ENCODE measurements at places on chromosomes 1 and 21. TPM values are rescaled to one million over a fixed set of nuclear protein-coding genes. Genes with fewer than 3 reads are reported as not detected.

The RPE65 gene
- total RNA-seq = not detected

The CCDC24 gene
- 1.5 TPM for total RNA-seq

DNA sequence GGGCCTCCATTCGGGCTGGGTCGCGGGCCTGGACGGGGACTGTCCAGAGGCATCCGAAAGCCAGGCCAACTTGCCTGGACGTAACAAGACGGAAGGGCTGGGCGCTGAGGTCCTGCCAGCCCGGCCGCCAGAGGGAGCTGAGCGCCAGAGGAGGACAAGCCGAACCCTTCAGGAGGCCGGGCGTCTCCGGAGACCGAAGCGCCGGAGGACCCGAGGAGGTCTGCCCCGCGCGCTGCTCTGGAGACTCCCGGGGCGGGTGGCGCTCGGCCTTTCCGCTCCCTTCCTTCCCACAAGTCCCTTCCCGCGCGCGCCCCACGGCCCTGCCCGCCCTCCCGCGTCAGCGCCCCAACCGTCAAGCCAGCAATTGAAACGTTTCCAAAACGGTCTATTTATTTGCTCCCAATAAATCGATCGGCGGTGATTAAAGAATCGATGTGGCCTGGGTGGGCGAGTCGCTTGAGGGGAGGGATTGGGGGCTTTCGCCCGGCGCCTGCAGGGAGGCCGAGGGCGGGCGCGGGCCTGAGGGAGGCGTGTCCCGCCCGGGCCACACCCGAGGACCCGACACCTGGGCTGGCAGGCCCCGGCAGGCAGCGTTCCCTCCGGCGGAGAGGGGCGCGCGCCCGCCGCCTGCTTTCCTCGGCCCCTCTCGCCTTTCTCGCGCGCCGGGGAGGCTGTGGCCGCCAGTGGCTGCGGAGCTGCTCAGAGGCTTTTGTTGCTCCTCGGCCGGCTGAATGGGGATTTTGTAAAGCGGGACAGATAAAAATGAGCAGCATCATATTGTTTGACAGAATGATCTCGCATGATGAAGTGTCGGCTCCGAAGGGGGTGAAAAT is 5.2 kb upstream of the FOXD3 start:
- peak; percentile 35 for DNase-seq

GRCh38 chr21:25961042-25961441 is 209.5 kb downstream of the APP start:
- DNase-seq = no peak

- DNase-seq = no peak
These were observed 3.2 kb upstream of the ARPC5 start for GRCh38 chr1:183638649-183639387.

- DNase-seq = no peak
These were observed 646.2 kb downstream of the SMYD3 start for GRCh38 chr1:245860657-245861544.

- DNase-seq = no peak
These were observed 104.7 kb upstream of the KIAA0040 start for GRCh38 chr1:175297291-175297690.

DNA sequence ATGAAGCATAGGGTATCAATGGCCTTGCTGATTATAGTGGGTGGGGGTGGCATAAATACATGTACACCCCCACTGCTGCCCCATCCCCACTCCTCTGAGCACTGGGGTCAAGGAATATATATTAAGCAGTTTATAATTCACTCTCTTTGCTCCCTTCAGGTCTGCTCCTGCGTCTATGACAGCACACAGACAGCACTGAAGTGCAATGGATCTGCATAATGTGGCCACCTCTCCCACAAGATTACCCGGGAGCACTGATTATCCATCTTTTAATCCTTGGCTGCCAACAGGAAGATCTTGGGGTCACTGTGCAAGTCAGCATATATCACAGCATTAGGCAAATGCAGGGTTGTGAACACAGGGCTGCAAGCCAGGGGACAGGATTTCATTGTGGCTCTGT is 19.3 kb downstream of the RXRG start:
- DNase-seq = no peak

DNA sequence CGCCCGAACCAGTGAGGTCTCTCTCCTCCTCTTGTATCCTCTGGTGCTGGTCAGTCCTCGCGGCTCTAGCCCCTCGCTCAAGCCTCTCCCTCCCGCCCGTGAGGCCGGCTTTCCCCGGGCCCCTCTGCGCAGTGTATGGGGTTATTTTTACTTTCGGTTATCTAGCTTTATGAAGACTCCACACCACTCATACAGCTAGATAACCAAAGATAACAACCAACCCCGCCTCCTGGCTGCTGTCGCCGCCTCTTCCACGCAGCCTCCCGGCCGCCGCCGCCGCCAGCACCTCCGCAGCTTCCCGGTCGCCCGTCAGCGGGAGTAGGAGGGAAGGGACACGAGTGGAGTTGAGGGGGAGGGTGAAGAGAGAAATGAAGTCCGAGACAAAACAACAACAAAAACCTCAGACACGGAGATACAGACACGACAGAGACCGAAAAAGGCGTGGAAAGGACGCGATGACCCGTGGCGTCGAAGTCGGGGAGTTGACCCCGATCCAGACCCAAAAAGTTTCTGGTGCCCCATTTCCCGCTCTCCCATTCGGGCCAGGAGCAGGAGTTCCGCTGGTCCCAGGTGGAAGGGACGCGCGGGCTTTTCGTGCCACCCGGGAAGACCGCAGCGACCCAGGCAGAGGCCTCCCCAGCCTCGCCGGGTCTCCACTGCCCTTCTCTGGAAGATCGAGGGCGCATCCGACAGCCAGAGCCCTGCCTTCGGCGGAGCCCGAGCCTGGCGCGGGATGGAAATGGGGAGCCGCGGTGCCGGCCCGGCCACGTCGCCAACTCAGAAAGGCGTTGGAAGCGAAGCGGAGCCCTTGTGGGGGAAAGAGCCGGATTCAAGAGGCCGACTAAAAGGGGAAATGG is 51.4 kb downstream of the RHBG start:
- DNase-seq = peak; percentile 36

Measured in T-helper 17 cell (primary cell).